NCI-H774 (cell line): ENCODE measurements at places on chromosomes 2 and 18.

GRCh38 chr2:161836664-161837063 is 212.4 kb downstream of the SLC4A10 start:
- no peak for DNase-seq

- no peak for DNase-seq
These were observed 87.6 kb downstream of the EIPR1 start for GRCh38 chr2:3289971-3290370.

- no peak for DNase-seq
These were observed 13.3 kb downstream of the PPP4R3B start for GRCh38 chr2:55604027-55604565.

DNA sequence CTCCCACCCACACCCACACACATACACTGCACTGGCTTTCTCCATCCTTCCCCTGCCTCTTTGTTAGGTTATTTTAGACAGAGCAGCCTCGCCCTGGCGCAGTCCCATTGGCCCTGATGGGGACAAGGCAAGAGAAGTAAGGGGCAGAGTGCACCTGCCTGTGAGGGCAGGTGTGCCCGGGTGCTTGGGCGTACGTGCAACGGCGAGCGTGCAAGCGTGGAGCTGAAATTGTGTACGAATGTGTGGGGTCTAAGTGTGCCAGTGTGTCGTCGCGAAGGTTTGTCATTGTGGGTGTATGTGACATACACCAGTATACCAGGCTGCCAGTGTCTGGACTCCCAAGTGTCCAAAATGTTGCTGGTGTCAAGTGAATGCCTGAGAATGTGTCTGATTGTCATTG is 544 bp downstream of the LRATD1 start:
- peak; percentile 15 for DNase-seq

GRCh38 chr2:72789241-72789640 is 36.6 kb downstream of the EXOC6B start:
- DNase-seq = no peak

- no peak for DNase-seq
These were observed 12.4 kb upstream of the CHCHD5 start for GRCh38 chr2:112572005-112572404.

DNA sequence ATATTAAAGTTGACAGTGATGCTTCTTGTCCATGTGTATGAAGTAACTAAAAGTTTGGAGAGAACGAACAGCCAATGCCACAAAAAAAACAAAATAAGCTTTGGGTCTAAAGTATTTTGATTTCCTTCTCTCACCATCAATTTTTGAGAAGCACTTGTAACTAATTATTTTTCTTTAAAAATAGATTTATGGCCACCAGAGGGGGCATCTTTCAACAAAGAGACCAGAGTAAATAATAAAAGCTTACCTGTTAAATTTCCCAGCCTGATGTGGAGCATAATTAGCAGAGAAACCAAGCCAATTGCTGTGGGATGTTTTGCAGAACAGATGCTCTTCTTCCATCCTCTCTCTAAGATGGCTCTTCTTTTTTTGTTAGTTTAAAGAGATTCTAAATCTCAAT is 29.0 kb downstream of the LINC00305 start:
- no peak for DNase-seq

DNA sequence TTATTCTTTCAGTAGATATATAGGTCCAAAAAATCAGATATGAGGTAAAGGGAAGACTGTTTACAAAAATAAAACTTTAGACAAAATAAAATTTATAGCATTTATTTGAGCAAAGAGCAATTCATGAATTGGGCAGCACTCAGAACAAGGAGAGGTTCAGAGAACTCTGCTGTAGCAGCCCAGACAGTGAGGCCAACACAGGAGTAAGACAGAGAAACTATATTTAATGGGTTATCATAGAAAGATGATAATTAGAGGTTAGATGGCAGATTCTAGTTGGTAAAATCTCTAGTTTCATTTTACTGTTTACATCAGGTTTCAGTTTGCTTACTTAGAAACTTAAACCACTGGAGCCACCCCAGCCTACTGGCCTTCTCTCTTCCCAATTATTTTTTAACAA is 30.1 kb upstream of the SP140L start:
- no peak for DNase-seq

DNA sequence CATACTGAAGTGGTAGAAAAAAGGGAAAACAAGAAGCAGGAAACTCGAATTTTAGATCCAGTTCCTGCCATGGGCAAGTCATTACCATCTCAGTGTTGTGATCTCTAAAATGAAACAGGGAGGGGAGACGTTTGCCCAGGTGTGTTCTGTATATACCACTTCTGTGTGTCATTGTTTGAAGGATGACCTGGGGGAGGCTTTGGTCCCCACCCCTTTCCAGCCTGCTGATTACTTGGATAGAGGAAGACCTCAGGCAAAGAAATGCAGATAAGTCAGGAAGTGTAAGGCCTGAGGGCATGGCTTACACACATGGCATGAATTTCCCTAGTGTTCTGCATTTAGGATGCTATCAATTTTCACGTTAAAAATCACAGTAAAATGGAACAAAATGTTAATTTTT is 205.2 kb upstream of the CXCR4 start:
- no peak for DNase-seq

DNA sequence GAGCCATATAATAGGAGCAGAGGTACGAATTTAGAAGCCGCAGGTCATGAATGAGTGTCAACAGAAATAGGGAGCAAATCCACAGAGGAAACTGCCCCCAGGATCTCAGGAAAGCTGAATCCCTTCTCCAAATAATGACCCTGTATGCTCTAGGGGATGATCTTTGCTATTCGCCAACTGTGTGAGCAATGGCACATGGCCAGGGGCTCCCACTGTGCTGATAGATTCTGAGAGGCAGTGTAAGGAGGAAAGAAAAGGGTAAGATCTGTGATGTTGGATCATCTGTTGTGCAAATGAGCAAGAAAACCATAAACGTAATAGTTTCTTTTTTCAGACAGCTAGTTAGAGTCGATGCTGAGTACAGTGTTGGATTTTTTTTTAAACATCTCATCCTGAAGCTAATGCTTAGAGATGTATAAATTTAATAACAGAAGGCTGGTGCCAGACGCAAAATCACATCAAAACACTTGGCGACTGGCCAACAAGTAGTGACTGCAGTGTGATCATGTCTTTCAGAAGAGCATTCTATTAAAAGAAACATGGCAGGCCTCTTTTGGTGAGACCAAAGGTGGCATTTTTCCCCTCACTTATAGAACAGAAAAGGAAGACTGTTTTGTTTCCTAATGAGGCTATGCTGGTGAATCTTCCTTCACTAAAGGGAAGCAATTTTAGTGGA is 77.4 kb downstream of the ABCA12 start:
- peak; percentile 3 for DNase-seq

GRCh38 chr2:192571636-192572035 is 376.9 kb upstream of the TMEFF2 start:
- DNase-seq = no peak

- DNase-seq = no peak
These were observed 901.3 kb upstream of the CDH2 start for GRCh38 chr18:29078273-29078672.

DNA sequence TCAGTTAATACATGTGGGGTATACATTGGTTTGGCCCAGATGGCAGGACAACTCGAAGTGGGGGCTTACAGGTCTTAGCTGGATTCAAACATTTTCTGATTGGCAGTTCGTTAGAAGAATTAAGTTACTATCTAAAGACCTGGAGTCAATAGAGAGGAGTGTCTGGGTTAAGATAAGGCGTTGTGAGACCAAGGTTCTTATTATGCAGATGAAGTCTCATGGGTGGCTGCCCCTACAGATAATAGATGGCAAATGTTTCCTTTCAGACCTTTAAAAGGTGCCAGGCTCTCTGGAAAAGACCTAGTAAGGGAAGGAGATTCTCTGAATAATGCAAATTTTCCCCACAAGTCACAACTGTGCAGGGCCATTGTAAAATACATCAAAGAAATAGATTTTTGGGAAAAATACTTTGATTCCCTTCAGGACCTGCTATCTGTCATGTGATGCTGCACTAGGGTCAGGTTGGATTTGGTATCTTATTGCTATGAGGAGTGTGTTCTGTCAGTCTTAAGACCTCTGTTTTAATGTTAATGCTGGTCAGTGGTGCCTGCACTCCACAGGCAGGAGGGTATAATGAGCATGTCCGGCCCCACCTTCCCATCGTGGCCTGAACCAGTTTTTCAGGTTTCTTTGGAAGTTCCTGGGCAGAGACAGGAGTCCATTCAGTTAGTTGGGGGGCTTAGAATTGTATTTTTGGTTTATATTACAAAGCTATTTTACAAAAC is 14.3 kb upstream of the MC5R start:
- no peak for DNase-seq

GRCh38 chr18:49609256-49610021 is 47.6 kb downstream of the LIPG start:
- no peak for DNase-seq

DNA sequence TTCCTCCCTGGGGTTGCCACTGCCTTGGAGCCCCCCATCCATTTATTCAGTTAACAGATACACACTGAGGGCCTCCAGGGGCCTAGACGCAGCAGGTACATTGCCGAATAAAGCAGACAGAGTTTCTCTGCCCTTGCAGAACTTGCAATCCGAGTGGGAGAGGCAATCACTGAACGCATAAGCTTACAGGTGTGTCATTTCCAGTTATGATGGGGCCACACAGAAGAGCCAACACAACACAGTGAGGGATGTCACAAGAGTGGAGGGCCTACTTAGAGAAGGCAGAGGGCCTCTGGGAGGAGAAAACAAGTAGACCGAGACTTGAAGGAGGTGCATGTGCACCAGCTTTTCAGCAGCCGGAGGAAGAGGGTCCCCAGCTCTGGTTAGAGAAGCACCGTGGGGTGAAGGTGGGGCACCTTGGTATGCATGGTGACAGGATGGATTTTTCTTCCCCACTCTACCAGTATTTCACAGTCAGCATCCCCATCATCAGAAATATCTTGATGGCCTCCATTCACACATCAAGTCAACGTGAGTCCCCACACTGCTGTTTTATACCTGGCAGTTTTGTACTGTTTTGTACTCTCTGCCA is 150.9 kb downstream of the SMAD7 start:
- DNase-seq = no peak

DNA sequence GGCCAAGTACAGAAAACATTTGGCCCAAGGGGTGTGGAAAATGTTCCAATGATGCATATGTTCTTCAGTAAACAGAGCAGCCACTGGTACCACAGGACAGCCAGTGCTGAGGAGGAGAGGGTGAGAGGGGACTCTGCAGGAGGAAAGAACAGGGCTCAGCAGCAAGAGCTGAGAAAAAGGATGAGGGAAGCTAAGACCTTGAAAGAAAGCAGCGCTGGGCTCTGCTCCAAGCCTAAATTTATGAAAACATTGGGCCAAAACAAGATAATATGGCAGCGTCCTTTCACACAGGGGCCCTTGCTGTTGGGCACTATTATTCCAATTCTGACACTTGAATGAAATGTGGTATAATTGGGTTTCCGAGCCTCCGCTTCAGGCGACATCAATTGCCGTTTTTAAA is 939.0 kb upstream of the FANCL start:
- DNase-seq = no peak

DNA sequence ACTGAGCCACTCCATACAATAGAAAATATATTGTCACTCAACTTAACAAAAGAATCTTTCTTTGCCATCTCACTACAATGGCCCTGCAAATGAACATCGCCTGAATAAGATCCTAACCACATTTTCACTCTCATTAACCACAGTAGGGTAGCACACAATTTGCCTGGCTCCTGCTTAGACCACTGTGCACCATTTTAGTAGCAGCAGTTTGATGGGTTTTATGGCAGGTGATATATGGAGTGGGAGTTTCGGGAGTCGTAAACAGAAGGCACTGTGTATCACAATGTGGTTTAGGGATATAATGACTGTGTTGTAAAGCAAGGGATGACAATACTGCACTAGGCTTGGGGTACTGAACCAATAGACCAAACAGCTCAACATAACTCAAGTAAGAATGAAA is 617.4 kb downstream of the BCL11A start:
- DNase-seq = no peak

- peak; percentile 84 for DNase-seq
These were observed 78.0 kb upstream of the GAREM1 start for GRCh38 chr18:32548688-32549087.

DNA sequence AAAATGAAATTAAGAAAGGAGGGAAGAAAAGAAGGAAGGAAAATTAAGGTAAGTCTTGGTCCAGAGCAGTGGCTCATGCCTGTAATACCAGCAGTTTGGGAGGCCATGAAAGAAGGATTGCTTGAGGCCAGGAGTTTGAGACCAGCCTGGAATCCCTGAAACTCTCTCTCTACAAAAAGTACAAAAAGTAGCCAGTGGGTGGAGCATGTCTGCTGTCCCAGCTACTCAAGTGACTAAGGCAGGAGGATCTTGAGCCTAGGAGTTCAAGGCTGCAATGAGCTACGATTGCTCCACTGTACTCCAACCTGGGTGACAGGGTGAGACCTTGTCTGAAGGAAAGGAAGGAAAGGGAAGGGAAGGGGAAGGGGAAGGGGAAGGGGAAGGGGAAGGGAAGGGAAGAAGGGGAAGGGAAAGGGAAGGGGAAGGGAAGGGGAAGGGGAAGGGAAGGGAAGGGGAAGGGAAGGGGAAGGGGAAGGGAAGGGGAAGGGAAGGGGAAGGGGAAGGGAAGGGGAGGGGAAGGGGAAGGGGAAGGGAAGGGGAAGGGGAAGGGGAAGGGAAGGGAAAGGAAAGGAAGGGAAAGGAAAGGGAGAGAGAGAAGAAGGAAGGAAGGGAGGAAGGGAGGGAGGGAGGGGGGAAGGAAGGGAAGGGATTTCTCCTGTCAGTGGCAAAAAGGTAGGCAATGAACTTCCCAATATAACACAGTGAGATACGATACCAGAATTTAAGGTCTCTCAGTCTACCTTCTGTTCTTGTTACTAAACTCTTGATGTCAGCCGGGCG is 412.8 kb downstream of the CMPK2 start:
- DNase-seq = no peak

DNA sequence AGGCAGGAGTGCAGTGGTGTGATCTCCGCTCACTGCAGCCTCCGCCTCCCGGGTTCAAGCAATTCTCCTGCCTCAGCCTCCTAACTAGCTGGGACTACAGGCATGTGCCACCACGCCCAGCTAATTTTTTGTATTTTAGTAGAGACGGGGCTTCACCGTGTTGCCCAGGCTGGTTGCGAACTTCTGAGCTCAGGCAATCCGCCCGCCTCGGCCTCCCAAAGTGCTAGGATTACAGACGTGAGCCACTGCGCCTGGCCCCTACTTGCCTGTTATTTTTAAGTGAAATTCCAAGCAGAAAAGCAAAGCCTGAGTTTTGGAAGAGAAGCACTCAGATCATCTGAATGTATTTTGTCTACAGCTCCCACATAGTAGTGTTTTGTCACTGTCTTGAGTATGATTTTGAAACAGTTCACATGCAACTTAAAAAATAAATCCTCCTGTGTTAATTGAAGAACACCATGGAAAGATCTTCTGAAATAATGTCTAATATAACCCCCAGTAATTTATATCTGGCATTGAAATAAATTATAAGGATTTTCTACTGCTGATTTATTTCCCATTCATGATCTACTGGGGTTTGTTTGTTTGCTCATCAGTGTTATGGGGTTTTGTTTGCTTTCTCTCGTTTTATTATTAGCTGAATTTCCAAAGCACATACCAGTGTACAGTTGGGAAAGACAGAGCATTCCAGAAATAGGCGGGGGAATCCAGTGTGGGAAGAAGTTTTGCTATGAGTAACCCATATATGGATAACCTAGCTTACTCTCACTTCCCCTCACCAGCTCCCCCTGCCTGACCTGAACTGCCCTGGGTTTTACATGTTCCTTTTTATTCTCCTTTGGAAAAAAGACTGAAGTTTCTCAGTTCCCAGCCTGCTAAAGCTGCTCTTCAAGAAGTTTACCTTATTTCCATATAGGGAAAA is 80.1 kb upstream of the MAP3K20 start:
- no peak for DNase-seq
